Large intestine (tissue), 12 donors: ENCODE measurements at places on chromosomes 5 and 9.

DNA sequence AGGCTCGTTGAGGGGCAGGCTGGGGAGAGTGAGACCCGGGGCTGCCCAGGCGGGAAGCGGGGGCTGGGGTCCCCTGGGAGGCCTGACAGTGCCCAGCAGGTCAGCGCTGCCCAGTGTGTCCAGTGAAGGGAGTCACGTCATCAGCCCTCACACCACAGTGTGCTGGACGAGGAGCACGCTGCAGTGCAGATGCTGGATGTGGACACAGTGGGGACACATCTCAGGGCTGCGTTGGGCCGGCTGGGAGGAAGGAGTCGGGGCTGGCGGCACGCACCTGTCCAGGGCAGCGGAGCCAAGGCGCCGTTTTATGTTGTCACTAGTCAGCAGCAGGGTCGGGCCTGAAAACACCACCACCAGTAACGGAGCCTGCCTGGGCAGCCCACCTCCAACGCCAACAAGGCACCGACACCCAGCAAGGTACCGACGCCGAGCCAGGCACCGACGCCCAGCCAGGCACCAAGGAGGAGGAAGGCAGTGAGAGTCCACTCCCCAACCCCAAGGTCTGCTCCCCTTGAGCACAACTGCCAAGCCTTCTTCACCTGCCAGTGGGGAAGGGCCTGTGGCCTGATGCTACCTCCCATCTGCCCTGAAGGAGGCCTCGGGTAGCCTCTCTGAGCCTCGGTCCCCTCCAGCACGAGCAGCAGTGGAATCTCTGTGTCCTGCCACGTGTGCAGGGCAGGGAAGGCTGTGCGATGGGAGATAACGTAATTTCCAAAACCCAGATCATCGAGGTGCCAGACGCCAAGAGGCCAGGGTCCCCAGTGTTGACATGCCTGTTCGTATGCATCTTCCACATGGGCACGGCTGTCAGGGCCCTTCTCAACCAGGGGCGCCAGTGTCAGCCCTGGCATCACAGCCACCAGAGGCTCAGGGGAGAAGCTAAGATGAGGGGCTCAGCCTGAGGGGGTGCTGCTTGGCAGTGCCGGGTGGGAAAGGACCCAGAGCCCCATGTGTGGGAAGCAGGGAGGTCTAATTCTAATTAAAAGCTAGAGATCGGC lies 21.9 kb upstream of the NSMF start:
- no peak for DNase-seq
- H3K4me3 ChIP-seq, result no peak overlapping the region
- H3K36me3 ChIP-seq, result no peaks in the 10 kb centered on the region
- H3K27ac ChIP-seq, result no peak overlapping the region

- H3K27me3 ChIP-seq, result peaks cover 6% of the 10 kb centered on the region
- H3K27ac ChIP-seq, result no peak overlapping the region
- peak; percentile 22 for DNase-seq
- H3K4me1 ChIP-seq, result peaks cover 6% of the 10 kb centered on the region
- H3K4me3 ChIP-seq, result no peak overlapping the region
- no peaks in the 10 kb centered on the region for H3K36me3 ChIP-seq
These were observed 49.0 kb upstream of the DPYSL3 start for GRCh38 chr5:147558826-147559225.

- no peak overlapping the region for H3K27ac ChIP-seq
- no peaks in the 10 kb centered on the region for H3K27me3 ChIP-seq
- H3K36me3 ChIP-seq, result no peaks in the 10 kb centered on the region
- no peaks in the 10 kb centered on the region for H3K4me1 ChIP-seq
These were observed 34.3 kb downstream of the ITK start for GRCh38 chr5:157214861-157215513.

DNA sequence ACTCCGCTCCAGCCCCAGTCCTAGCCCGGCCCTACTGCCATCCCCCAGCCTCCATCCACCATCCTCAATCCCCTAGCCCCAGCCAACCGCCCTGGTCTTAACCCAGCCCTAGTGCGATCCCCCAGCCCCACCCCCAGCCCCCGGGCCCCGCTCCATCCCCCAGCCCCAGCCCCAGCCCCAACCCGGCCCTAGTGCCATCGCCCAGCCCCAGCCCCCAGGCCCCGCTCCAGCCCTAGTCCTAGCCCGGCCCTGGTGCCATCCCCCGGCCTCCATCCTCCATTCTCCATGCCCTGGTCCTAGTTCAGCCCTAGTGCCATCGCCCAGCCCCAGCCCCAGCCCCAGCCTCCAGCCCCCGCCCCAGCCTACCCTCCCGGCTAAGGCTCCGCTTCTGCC lies 398 bp downstream of the TOR1A start:
- DNase-seq, result no peak
- peak overlapping the region; percentile 70 for H3K4me3 ChIP-seq
- no peaks in the 10 kb centered on the region for H3K27me3 ChIP-seq
- H3K4me1 ChIP-seq, result peaks cover 3% of the 10 kb centered on the region

GRCh38 chr5:131268758-131269370 lies 5.0 kb downstream of the CDC42SE2 start:
- H3K27me3 ChIP-seq, result no peaks in the 10 kb centered on the region
- no peak overlapping the region for H3K27ac ChIP-seq
- peaks cover 3% of the 10 kb centered on the region for H3K4me1 ChIP-seq
- DNase-seq, result no peak

DNA sequence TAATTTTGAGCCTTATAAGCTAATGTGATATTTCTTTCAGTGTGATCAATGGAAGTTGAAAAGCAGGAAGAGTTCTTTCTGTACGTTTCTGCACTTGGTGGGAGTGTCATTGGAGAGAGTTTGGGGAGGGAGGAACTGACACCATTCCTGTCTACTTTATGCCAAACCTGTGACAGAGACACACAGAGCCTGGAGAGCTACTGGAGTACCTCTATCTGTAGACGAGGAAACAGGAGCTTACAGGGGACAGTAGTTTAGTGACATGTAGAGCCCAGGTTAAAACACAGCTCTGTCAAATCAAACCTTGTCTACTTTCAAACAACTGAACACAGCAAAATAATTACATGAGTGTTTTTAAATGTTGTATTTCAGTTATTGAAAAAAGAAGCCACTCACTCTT lies 103.6 kb downstream of the PDE4D start:
- no peak overlapping the region for H3K27ac ChIP-seq
- DNase-seq, result no peak
- H3K27me3 ChIP-seq, result no peaks in the 10 kb centered on the region
- no peak overlapping the region for H3K4me3 ChIP-seq
- H3K36me3 ChIP-seq, result no peaks in the 10 kb centered on the region
